ENCODE measurements at places on chromosomes 5 and 9.

- DNase-seq: no peak
Measured at GRCh38 chr9:89794918-89795317, 190.1 kb downstream of the GADD45G start.

DNA sequence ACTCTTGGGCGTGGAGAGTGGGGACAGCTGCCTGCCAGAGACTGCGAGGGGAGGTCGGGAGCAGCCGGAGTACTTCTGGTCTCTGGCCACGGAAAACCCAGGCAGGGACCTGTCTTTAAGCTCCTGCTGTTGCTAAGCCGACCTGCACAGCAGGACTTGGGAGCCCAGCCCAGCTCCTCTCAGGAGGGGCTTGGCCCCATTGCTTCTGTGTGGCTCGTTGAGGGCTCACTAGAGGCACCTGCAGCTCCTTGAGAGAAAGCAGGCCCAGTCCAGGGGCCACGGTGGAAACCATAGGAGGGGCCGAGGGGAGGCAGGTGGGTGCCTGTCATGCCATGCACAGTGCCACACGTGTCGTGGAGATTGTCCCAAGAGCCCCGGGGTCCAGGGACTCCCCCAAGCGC, 3.3 kb upstream of the LCN2 start:
- DNase-seq: no peak

DNA sequence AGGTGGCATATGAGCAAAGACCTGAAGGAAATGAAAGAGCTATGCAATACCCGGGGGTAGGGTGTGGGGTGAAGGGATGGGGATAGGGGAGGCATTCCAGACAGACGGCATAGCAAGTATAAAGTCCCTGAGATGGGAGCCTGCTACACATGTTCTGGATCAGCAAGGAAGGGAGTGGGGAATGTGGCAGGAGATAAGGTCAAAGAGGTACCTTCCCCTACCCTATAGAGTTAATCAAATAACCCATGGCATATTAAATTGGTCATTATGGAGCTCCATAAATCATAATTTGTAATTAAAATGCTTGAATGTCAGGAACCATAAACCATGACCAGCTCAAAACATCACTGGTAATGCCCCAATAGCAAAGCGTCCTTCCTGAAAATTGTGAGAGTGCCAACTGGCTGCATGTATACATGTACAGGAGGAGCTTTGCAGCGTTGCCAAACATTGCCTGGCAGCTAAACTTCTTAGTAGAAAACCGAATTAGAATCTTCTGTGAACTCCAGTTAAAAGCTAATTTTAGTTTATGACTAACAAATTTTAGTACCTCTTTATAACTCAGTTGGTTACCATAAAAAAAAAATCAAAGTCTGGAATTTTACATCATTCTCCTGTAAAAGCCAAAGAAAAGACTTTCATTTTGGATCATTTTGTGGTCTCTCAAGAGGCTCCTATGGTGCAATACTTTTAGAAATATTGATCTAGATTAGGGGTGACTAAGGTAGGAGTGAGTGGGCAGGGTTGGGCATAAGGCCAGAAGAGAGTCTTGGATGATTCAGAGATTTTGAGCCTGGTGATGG, 4.7 kb downstream of the DNAI1 start:
- no peak for DNase-seq

DNA sequence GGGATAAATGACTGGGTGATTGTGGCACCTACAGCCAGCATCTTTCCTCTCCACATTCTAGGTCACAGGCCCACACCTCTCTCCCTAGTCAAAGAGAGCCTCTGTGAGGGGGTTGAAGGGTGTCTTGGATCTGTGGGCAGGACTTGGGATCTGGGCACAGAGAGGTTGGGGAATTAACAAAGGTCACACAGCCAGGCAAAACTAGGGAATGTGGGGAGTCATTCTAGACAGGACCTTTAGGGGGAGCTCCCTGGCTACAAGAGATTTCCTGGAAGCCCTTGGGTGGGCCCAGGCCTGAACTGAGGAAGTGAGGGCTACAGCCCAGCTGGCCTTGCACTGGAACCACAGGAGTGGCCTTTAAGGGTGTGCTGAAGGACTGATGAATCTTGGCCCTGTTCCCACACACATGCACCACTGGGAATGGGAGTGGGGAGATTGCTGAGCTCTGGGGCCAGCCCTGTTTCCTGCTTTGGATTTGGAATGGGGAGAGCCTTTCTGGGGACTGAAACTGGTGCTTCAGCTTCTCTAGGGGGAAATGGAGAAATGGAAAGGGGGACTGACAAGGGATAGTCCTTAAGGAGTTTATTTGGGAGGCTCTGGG, 12.4 kb upstream of the CXXC5 start:
- peak; percentile 77 for DNase-seq

- DNase-seq: no peak
Measured at GRCh38 chr5:59483971-59484472, 409.5 kb downstream of the PDE4D start.

- DNase-seq: no peak
Measured at GRCh38 chr5:155532621-155533311, 519.2 kb downstream of the KIF4B start.
